ENCODE measurements at places on chromosomes 12 and 14. TPM values are rescaled to one million over a fixed set of nuclear protein-coding genes. Genes with fewer than 3 reads are reported as not detected.

The INTS13 gene
- total RNA-seq, result 63.9 TPM

The C3AR1 gene
- 3.1 TPM for total RNA-seq

The ASCL1 gene
- total RNA-seq, result 0.16 TPM

The NEUROD4 gene
- total RNA-seq, result not detected

The CPNE6 gene
- 0.14 TPM for total RNA-seq

The KCNC2 gene
- not detected for total RNA-seq

DNA sequence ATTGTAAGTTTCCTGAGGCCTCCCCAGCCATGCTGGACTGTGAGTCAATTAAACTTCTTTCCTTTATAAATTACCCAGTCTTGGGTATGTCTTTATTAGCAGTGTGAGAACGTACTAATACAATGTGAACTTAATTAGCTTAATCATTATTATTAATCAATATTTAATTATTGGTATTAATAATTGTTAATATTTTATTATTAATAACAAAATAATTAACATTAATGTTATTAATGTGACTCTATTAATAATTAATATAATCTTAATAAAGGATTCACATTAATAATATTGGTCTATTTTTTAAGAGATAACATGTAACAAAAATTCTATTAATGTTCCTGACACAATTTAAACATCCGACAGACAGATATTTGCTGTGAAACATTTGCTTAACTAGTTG is 164.9 kb upstream of the ATF7IP start:
- no peak for DNase-seq

DNA sequence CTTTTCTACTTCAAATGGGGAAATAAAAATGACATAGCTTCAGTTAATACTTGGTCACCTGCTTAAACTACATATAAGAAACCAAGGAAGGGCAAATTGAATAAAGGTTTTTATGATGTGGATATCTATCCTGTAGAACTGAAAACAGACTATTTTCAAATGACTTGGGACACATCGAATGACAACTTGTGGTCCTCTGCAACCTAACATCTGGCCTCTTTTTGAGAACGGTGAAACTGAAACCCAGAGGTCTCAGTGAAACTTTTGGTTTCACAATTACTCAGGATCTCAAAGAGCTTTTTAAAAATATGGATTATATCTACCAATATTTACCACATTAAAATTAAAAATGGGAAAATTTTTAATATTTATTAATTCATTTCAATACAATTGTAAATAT is 65.2 kb downstream of the PPP2R5E start:
- DNase-seq, result peak; percentile 11

GRCh38 chr12:6118891-6119568 is 5.4 kb downstream of the VWF start:
- no peak for DNase-seq

- DNase-seq, result peak; percentile 67
Observed at GRCh38 chr14:99603471-99604277, at the start of gene CCDC85C. TSS of gene CCDC85C (minus strand) at chr14:99604207. CDS start at chr14:99603959, 248 bp downstream.

DNA sequence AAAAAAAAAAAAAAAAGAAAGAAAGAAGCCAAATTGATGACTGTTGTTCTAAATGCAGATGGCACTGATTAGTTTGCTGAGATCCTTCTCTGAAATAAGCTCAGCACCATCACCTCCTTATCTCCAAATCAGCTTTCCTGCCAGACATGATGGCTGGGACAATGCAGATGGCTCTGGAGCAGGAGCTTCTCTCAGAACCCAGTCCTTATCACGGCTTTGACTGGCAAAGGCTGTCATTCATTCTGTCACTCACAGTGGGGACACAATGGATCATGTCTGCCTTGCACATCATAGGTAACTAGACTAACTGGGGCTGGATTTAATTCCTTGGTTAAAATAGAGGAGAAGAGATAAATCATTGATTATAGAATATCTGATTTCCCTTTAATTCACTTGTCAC is 146.3 kb downstream of the PDZRN4 start:
- no peak for DNase-seq

GRCh38 chr14:23392613-23393012 is 15.5 kb downstream of the MYH6 start:
- no peak for DNase-seq

DNA sequence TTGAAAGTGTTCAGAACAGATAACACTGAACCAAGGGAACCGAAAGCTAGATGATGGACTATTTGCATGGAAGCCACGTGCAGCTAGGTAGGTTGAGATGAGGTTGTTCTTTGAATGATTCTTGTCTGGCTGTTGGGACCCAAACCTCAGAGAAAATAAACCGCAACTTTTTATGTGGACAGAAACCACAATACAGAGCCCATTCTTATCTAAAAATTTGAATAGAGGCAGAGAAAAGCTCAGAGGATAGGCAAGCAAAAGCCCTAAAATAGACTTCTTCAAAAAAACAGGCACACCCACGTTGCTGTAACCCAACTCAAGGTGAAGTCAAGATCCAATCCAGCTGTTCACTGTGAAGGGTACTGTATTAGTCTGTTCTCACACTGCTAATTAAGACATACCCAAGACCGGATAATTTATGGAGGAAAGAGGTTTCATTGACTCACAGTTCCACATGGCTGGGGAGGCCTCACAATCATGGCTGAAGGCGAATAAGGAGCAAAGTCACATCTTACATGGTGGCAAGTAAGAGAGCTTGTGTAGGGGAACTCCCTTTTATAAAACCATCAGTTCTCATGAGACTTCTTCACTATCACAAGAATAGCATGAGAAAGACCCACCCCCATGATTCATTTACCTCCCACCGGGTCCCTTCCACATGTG is 353.8 kb downstream of the AACS start:
- no peak for DNase-seq

- no peak for DNase-seq
Observed at GRCh38 chr14:93309427-93309966, 23.3 kb downstream of the BTBD7 start.

DNA sequence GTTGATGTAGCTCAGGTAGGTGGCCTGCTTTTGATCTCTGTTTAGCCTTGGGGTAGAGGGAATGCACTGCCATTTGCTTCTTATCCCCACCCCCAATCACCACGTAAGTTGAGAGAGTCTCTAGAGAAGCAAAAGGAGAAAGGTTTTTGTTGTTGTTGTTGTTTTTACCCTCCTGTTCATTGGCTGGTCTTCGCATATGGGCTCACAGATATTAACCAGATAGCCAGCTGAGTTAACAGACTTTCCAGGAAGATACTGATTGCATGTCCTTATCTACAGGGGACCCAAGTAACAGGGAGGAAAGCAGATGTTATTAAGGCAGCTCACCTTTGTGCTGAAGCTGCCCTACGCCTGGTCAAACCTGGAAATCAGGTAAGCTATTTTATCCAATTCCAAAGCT is 2.9 kb downstream of the PA2G4 start:
- DNase-seq, result no peak

DNA sequence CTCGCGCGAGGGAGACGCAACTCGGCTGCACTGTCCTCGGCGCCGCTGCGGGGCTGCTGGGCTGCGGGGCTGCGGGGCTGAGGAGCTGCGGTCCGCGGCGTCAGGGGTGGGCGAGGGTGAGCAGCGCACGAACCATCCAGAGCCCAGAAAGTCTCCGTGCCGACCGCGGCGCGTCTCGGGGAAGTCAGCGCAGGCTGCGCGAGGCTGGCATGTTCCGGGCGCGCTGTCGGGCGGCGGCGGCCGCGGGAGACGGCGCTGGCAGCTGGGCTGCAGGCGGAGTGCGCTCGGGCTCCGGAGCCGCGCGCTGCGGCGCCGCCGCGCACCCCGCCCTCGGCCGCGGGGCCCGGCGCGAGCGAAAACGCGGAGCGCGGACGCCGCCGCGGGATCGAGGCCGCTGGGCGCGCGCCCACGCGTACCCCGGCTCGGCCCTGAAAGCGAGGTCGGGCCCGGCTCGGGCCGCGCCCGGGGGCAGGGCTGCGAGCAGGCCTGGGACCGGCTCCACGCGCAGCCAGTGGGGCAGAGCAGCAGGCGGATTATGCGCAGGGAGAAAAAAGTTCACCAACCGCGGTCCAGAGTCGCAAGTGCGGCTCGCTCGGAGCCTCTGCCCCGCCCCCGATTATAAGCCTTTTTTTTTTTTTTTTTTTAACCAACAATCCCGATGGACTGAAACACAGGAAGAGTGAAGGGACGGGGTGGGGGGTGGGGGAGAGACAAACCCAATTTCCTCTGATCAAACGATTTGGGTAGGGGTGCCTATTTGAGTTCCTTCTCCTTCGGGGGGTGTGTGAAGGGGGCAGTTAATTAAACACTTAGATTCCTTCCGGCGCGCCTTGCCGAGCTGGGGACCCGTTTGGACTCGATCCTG is at the start of gene PRICKLE1:
PRICKLE1 (minus strand) TSS at position 282 of the 865 bp plus-strand sequence. CDS start 117,230 bp downstream, outside the sequence.
- peak; percentile 63 for DNase-seq

All from activated naive CD4-positive, alpha-beta T cell treated with anti-CD3 and anti-CD28 coated beads, Interleukin-2, amount 50 U/mL, for 72 hours (primary cell).